Left ventricle myocardium inferior (tissue), 1 donor: ENCODE measurements at places on chromosomes 2 and 18. TPM values are rescaled to one million over a fixed set of nuclear protein-coding genes. Genes with fewer than 3 reads are reported as not detected.

DNAH6 gene
- total RNA-seq = 0.14 TPM

SLC4A3 gene
- 426 TPM for total RNA-seq

- no peak for DNase-seq
Observed at GRCh38 chr18:13556502-13556901, 169.9 kb downstream of the FAM210A start.

DNA sequence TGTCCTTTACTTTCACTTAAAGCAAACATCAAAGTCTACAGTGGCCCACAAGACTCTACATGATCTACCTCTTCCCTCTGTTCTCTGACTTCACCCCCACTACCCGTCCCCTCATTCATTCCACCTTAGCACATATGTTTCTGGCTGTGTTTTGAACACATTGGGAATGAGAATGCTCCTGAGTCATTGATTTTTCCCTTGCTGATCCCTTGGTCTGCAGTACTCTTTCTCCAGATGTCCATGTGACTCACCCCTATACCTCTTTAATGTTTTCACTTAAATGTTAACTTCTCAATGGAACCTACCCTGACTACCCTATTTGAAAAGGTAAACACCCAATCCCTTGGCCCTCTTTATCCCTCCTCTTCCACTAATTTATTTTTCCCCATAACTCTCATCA lies 30.7 kb upstream of the FRZB start:
- DNase-seq = no peak

- no peak for DNase-seq
Observed at GRCh38 chr2:142037066-142037465, 93.8 kb downstream of the LRP1B start.

EVA1A gene
- 0.41 TPM for total RNA-seq
